ENCODE measurements at places on chromosomes 1 and 21.

DNA sequence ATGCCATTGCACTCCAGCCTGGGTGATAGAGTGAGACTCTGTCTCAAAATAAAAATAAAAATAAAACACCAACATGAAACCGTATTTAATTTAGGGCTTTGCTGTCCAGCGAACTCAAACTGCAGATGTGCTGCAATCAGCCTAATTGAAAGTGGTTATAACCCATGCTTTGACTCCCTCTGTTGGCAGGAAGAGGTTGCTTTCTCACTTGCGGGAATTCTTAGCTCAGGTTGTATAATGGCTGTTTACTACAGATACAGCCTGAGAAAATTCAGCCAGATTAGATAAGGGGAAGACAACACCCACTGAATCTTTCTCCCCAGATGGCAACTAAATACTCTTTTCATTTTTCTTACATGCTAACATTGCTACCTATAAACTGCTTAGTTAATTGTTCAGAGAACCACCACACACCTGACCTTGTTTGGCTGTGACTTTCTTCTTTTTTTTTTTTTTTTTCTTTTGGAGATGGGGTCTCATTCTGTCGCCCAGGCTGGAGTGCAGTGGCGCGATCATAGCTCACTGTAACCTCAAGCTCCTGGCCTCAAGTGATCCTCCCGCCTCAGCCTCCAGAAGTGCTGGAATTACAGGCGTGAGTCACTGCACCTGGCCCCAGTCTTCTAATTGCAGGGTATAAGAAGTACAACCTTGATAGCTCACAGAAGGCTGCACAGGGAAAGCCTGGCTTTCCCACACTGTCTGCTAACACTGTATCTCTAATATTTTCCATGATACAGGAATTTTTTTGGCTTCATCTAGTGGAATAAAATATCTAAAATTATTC lies 34.6 kb downstream of the DNTTIP2 start:
- no peak for DNase-seq

DNA sequence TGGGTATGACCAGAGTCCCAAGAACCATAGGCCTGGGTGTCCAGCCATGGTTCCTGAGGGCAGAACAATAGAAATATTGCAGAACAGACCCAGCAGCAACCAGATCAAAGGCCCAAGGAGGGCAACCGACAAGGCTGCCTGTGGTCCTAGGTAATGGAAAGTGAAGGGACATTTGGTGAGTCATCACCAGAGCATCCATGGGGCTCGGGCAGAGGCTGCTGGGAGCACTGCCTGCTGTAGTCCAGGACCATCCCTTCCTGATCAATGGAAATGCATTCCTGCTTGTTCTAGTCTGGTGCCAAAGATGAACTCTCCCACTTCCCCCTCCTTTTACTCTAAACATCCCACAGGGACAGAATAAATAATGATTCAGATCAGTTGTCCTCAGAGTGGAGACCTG lies 172.8 kb upstream of the CACNA1E start:
- no peak for DNase-seq

GRCh38 chr1:67726224-67726623 lies 41.2 kb downstream of the GADD45A start:
- DNase-seq: no peak

- no peak for DNase-seq
These were observed 2029.3 kb downstream of the MRPL39 start for GRCh38 chr21:23578027-23578426.

DNA sequence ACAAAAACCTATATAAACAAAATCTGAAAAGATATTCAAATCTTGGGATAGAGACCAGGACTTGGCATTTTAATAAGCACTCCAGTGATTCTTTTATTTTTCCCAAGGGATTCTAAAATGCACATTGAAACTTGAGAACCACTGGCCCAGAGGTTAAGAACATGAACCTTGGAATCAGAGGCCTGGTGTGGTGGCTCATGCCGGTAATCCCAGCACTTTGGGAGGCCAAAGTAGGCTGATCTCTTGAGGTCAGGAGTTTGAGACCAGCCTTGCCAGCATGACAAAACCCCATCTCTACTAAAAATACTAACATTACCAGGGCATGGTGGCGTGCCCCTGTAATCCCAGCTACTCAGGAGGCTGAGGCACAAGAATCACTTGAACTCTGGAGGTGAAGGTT lies 12.9 kb upstream of the CEP85 start:
- DNase-seq: no peak

- no peak for DNase-seq
These were observed 29.8 kb downstream of the WDR3 start for GRCh38 chr1:117959364-117959763.

GRCh38 chr21:32371913-32372314 lies 20.9 kb downstream of the URB1 start:
- no peak for DNase-seq

- DNase-seq: no peak
These were observed 115.9 kb downstream of the OMA1 start for GRCh38 chr1:58430421-58431275.

GRCh38 chr1:242205622-242206489 lies 207.0 kb upstream of the MAP1LC3C start:
- no peak for DNase-seq

GRCh38 chr1:64893921-64894320 lies 72.4 kb downstream of the JAK1 start:
- DNase-seq: no peak

- DNase-seq: no peak
These were observed 146.3 kb downstream of the TSEN15 start for GRCh38 chr1:184197831-184198230.

DNA sequence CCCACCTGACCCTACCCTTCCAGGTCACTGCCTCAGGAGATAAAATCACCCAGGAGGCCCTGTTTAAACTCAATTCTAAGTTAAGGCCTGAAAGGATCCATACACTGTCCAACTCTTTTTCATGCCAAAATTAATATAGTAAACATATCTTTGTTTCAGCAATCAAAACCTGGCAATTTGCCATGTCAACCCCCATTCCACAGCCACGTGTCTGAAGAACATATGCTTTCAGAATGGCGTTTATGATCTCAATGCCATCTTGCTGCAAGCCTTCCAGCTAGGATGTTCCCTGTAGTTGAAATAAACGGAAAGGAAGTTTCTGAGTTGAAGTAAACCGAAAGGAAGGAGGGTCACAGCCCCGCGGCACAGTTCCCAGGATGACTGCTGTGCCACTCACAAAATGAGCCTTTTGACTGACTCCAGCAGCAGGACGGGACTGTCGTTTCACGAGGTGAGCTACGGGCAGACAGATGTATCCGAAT lies 472.0 kb downstream of the SMYD3 start:
- DNase-seq: no peak

GRCh38 chr1:242435200-242435599 lies 89.3 kb downstream of the PLD5 start:
- DNase-seq: no peak

- DNase-seq: no peak
These were observed 852 bp downstream of the FAAH start for GRCh38 chr1:46394872-46395465.

- DNase-seq: no peak
These were observed 176.8 kb upstream of the SAMSN1 start for GRCh38 chr21:14722841-14723483.

- no peak for DNase-seq
These were observed 28.4 kb downstream of the SLAMF6 start for GRCh38 chr1:160494620-160495019.

DNA sequence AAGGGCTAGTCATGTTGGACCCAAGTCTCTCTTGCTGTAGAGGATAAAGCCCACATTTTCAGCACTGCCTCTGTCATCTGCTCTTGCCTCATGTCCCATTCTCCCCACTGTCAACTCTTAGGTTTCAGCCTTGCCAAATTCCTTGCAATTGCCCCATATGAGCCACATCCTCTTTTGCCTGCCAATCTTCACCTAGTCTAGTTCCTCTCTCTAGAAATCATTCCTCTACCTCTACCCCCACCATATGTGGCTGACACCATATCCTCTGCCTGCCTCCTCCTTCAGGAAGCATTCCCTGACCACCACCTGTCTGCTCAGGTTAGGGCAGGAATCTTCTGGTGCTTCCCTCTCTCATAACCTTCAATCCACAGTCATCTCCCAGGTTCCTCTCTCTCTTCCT lies 38.2 kb downstream of the SLC9A1 start:
- no peak for DNase-seq

- DNase-seq: peak; percentile 43
These were observed 13.5 kb downstream of the ADAMTSL4 start for GRCh38 chr1:150562446-150563339.

GRCh38 chr1:196152975-196153374 lies 455.3 kb downstream of the KCNT2 start:
- DNase-seq: no peak

DNA sequence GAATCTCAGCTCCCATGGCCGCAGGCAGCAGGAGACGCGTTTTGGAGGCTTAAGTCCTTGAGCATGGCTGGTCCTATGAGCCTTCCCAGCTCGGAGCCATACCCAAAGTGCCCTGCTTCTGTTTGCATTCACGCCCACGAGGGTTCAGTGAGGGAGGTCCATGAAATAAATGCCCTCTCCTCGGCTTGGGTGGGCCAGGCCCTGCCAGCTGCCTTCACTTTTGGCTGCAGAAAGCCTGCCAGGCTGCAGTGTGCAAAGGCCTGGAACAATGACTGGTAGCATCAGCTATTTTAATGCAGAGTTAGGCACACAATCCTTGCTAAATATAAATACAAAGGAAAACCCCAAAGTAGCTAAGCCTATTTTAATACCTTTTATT lies 49.4 kb downstream of the H3-3A start:
- DNase-seq: no peak
